ENCODE measurements at places on chromosomes 4 and X.

DNA sequence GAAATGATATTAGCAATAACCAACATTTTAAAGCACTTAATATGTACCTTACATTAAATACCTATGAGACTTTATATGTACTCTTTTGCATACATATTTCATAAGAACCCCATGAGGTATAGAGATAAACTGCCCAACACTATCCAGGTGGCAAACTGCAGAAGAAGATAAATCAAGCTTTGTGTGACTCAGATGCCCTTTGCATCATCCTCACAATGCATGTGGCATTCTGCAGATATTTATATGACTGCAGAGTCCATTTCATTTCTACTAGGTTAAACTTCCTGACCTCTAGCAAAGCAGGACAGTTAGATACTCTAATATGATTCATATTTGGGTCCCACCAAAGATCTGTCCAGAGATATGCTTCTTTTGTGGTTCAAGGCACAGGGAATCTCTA, 85.6 kb upstream of the RASGEF1B start:
- no peak for DNase-seq

DNA sequence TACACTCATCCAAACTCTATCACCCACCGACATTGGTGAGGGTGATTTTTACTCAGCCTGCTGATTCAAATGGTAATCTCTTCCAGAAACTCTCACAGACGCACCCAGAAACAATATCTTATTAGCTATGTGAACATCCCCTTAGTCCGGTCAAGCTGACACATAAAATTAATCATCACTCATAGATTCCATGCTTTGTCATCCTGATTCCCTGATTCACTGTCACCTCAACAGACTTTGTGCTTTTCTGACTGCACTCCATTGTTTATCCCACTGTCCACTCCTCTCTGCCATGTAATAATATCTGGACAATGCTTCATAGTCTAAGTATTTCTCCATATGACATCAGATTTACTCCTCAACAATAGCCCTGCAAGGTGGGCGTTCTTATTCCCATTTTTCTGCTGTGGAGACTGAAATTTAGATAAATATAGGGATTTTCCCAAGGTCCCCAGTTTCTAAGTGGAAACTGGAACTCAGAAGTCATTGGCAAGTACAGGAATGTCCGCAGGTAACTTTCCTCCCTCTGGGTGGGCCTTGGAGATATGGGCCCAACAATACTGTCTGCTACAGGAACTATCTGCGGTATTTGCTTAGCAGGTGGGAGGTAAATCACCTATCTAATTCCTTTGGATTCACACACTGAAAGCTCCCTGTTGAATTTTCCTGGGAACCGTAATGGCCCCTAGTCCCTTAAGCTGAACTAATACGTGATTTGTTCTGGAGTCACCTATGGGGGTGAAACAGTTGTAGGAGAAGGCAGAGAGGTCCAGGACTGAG, 228.6 kb upstream of the BCOR start:
- DNase-seq: no peak

- no peak for DNase-seq
Measured at GRCh38 chr4:109816082-109816442, 500 bp downstream of the GAR1 start.

GRCh38 chr4:82223715-82224114, 150.1 kb downstream of the HNRNPD start:
- peak; percentile 48 for DNase-seq

GRCh38 chr4:152363086-152363485, 172.8 kb downstream of the FBXW7 start:
- DNase-seq: no peak

DNA sequence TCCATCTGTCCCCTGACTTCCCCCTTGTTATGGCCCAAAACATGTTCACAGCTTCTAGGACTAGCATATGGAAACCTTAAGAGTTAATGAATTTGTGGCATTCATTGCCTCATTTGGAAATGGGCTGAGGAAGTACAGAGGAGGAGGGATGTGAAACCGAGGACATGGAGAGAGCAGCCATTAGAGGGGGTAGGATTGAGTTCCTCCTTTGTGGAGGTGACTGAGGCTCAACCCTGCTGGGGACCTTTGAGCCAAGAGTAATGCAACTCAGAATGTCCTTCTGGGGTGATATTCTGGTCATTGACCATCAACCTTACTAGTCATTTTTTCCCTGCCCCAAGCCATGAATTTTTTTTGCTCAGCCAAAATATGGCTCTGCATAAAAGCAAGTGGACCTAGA, 109.4 kb downstream of the ZNF518B start:
- no peak for DNase-seq

DNA sequence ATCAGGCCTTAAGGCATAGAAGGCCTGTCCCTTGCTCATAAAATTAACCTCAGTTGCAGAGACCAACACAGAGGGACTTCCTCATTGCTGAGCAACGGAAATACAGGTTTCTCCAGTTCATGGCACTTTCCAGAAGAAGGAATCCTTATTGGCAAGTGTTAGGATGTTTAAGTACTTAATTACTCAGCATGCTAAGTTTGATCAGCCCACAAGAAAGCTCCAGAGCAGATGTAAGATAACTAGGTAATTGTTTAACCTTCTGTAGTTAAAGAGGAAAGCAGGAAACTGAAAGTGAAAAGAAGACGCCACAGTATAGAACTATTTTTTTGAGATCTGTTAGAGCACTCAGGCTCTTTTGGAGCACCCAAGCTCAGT, 33.5 kb downstream of the SMS start:
- no peak for DNase-seq

DNA sequence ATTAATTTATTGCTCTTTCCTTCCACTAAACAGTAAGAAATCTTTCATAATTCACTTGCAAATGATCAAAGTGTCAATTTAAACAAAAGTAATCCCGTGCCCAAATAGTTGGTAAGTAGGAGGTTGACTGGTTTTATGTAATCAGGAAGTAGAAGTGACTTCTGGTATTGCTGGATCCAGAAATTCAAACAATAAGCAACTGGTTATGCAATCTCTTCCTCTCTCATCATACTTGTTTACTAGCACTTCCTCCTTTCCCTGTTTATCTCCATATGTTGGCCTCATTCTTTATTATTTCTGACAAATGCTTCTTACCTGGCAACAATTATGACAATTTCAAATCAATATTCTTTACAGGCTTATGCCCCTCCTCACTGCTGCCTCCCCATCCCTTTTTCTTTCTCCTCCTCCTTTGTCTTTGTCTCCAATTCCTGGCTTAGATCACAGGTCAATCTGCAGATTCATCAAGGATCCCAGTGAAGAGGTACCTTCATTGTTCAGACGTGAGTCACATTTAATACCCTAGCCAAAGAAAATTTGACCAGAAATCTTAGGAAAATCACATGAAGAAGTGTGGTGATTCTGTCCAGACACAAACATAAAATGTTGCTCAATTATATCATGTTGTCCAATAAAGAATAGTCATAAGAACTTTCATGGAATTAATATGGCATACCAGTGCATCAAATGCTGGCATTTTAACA, 323.2 kb upstream of the PCDH7 start:
- no peak for DNase-seq

- no peak for DNase-seq
Measured at GRCh38 chr4:128384091-128384520, 96.5 kb upstream of the PGRMC2 start.

DNA sequence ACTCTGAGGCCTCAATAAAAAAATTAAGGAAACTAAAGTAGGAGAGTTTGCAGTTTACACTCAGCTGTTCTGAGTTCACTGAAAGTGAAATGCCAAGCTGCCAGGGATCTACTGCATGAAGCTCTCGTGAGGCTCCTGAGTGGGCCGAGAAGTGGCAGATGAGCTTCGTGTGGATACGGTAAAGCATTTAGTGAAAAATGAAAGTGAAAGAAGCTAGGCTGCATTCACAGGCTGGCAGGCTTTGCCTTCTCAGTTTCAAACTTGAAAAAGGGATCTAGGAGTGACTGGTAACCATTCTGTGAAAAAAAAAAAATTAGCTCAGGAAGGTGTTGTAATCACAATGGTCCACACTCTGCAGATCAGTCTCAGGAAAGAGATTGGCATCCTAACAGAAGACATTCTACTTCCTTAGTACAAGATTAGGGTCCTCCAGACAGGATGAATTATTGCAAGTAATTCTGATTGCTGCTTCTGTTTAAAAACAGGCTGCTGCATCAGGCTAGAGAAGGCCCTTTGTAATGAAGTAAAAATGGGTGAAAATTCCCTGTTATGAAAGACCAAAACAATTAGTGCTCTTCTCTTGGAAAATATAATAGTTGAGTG, 679.9 kb downstream of the RPA4 start:
- no peak for DNase-seq

DNA sequence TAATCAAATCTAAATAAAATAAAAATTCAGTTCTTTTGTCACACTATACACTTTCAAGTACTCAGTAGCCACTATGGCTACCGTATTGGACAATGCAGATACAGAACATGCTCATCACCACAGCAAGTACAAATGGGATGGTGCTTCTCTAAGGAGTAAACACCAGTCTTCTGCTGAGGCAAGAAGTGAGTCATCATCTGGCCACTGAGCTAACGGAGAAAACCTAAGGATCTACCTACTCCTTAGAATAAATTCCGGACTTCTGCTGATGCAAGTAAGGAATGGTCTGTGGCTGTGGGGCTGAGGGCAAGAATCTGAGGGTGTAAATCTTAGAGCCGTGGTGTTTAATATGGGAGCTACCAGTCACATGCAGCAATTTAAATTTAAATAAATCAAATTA, 11.3 kb upstream of the RBMXL3 start:
- no peak for DNase-seq

DNA sequence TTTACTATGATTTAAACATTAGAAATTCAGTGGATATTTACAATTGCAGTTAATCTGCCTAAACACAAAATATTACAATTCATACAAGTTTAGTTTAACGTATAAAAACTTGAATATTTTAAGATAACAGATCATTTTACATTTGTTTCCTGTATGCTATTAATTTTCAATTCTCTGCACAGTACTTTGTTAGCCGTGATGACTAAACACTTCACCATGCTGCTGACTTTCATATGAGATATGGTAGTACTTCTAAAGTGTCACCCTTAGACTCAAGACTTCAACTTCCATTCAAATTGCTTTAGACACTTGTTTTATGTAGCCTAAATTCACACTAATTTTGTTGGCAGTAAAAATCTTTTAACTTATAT, 1646.4 kb upstream of the ADGRL3 start:
- DNase-seq: no peak

GRCh38 chr4:53005149-53005546, 143.0 kb downstream of the RASL11B start:
- DNase-seq: no peak

- no peak for DNase-seq
Measured at GRCh38 chr4:47368211-47368610, 95.3 kb downstream of the COMMD8 start.

- DNase-seq: no peak
Measured at GRCh38 chr4:8396762-8397406, 43.6 kb downstream of the ACOX3 start.

DNA sequence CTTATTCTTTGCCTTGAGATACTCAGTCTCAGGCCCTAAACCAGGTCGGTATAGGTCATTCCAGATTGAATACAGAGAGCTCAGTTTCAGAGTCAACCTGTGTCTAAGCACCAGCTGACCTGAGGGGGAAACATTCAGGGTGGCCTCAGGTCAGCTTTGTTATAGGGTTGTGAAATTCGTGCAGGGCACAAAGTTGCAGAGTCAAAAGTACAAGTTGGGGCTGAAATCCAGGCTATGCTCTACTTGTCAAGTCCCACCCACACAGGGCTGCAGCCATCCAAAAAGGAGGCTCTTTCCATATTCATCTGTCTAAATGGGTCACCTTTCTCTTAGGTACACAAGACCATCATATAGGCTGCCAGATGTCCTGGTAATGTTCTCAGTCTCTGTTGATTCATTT, 89.7 kb downstream of the ITIH6 start:
- DNase-seq: no peak

GRCh38 chr4:72305080-72305479, 263.9 kb downstream of the ADAMTS3 start:
- no peak for DNase-seq

GRCh38 chr4:33998291-33998690, 2246.0 kb downstream of the ARAP2 start:
- no peak for DNase-seq

GRCh38 chrX:25527156-25527555, 511.4 kb upstream of the ARX start:
- no peak for DNase-seq

DNA sequence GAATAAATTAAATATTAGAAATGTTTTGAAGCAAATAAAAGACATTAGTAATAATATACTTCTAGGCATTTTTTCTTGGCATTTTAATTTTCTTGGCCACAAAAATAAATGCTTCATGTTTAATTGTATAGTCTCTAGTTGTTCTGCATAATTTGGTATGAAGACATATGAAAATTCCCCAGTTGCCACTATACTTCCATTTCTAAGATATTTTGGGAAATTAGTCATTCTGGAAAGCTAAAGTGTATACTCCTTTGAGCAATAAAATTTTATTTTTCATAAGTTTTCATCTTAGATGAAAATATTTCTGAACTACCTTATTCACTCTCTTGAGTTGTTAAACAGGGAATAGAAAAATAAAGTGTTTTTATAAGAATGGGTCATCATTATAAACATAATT, 13.8 kb downstream of the HDX start:
- DNase-seq: no peak

DNA sequence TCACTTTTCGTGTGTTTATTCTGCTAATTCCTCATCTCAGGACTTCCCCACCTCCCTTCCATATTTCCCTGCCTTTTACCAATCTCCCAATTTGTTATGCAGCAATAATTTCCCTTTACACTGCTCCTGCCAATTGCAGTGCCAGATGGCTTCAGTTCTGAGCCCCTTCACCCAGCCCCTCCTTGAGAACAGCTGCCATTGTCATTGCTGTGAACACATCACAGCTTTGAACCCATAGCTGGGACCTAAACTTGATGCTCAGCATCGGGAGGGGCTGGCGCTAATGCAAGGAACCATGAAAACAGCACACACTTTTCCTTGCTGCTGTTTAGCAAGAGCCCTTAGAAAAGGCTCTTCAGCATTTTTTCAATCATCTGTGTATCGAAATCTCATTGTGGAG, 104.9 kb downstream of the ALPK1 start:
- DNase-seq: no peak

DNA sequence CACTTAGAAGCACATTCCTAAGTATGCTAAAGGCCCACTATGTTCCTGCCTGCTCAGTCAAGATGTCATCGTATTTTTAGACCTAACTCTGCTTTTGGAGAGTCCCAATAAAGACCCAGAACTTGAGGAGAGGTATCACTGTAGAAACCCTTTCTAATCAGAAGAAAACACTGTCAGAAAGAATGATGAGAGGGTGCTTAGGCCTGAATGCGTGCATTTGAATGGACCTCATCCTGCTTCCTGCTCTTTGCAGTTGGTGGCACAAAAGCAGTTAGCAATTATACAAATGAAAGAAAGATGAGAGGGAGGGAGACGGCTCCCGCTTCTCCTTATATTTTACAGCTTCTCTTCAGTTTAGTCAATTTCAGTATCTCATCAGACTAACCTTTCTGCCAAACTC, 987.2 kb downstream of the CCSER1 start:
- DNase-seq: peak; percentile 45

- DNase-seq: no peak
Measured at GRCh38 chrX:97290199-97290598, 406.5 kb downstream of the RPA4 start.

All from iPS DF 19.7 (cell line).